ENCODE measurements at places on chromosomes 5 and 9.

DNA sequence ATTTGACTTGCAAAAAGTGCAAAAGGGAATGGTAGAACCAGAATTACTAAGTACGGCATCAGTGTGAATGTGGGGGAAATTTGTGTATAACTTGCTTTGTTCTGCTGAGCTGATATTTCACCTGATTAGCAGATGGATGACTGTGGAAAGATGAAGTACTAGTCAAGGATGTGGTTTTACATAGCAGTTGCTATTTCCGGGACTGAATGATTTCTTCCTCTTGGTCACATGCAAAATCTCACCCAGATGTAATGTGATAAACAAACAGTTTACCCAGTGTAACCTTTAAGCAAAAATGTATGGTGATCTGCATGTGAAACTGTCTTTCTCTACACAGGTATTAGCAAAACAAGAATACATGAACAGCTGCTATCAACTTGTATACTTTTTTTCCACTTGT is 46.1 kb downstream of the DCP2 start:
- DNase-seq, result no peak

- DNase-seq, result no peak
Measured at GRCh38 chr5:105617436-105618215, 2053.1 kb downstream of the EFNA5 start.

DNA sequence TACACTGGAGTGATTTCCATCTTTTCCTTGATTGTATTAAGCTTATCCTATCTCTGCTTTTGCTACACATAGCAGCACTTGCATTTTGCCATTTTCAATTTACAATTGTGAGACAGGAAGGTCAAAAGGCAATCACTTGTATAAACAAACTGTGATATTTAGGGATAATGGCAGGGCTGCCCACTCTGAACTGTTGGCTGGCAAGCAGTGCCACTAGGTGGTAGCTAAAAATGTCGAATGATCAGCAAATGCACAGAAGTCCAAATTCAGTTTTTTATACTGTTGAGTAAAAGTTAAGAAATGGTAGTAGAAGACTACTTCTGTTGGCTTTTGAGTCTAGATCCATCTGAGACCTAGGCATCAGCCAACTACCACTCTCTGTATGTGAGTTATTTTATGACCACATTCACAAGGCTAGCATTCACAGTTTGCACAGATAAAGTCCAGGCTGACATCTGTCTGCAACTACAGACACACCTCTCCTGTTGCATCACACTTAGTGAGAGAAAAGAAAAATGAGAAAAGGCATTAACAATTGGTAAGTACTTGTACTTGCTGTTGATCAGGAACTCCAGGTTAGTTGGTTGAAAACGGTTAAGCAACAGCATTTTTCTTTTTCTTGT is 108.8 kb upstream of the ASTN2 start:
- no peak for DNase-seq

- DNase-seq, result no peak
Measured at GRCh38 chr5:178415353-178415752, 174.8 kb downstream of the COL23A1 start.

GRCh38 chr5:35518104-35518503 is 99.6 kb upstream of the SPEF2 start:
- no peak for DNase-seq

GRCh38 chr9:129166623-129167557 is 11.2 kb downstream of the IER5L start:
- DNase-seq, result peak; percentile 67

DNA sequence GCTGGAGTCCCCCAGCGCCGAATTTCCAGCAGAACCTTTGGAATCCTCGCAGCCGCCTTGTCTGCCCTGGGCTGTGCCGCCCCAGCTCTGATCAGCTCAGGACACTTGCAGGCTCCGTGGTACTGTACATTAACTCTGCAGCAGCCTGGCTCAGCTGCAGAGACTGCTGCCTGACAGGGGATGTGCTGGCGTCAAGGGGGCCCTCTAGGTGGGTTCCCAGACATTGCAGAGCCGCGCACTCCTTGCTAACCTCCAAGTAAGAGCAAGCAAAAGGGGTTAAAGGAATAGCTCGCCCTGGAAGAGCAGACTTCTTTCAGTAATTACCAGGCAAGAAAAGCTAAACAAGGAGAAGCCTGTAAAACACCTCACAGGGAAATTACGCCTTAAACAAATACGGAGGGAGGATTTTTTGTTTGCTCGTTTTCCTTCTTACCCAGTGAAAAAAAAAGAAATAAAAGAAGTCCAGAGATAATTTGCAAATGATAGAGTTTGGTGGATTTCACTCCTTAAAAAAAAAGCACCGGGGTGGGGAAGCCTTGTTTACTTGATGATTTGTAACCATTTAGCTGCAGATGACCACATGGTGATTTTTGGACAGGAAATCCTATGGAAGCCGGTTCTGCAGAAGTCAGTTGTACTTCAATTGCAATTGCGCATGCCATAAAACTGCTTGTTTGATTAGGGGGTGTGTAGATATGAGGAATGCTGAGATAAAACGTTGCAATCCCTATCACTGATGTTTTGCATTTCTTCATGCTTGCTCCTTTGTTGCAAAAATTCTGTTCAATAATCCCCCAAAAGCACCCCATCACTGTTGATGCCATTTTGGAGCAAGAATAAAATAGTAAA is 305.8 kb downstream of the PDE4D start:
- peak; percentile 37 for DNase-seq

DNA sequence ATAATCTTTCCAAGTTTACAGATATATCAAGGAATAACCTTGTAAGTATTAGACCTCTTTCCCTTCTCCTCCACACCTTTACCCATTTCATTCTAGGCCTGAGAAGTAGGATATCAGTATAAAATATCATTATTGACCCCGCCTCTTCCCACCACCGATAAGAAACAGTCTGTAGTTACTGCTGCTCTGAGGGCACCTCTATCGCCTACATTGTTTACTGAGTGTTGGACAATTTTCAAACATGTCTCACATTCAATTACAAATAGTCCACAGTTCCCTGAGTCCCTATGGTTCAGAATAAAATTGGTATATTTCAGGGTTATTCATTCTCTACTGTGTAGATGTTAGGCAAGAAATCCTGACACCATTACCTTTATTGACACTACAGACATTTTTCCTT is 73.4 kb downstream of the TEK start:
- DNase-seq, result no peak

GRCh38 chr9:89874351-89875321 is 269.8 kb downstream of the GADD45G start:
- no peak for DNase-seq

GRCh38 chr9:115103746-115104477 is 14.0 kb downstream of the TNC start:
- DNase-seq, result no peak
